Stimulated activated CD8-positive, alpha-beta memory T cell treated with anti-CD3 and anti-CD28 coated beads, Interleukin-4, amount 100 ng/mL, for 4 hours (primary cell): ENCODE measurements at places on chromosomes 11 and 22.

- no peak for DNase-seq
Observed at GRCh38 chr11:75338516-75339208, 12.8 kb downstream of the ARRB1 start.

- no peak for DNase-seq
Observed at GRCh38 chr11:117984476-117984875, 1.7 kb upstream of the IL10RA start.

- DNase-seq, result no peak
Observed at GRCh38 chr22:32480238-32480637, 5.6 kb downstream of the FBXO7 start.

DNA sequence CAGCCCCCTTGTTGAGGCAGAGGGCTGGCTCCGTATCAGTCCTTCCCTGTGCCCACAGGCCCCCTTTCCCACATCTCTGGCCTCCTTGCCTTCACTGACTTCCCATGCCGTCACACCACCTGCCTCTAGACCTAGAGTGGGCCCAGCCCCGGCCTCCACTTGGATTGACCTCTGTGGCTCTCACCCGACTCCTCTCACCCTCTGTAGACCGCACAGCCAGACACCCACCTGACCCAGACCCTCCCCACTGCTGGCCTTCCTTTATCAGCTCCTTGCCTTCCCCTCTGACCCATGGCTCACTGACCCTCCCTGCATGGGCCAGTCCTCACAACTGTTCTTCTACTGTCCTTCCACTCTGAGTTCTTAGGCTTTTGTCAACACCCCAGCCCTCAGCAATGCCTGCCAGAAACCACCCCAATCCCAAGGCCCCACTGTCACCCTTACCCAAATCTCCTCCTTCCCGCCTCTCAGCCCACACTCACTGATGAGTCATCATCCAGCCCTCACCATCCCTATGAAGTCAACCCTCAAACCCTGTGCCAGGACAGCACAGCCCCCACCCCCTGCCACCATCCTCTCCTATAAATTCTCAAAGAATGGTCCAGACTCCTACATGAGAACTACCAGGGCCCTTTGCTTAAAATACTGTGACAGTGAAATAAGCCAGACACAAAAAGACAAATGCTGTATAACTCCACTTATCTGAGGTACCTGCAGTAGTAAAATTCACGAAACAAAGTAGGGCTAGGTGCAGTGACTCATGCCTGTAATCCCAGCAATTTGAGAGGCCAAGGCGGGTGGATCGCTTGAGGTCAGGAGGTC is 53.4 kb downstream of the SCGB1A1 start:
- DNase-seq, result no peak

GRCh38 chr11:126603486-126603885 is 248.0 kb downstream of the ST3GAL4 start:
- DNase-seq, result no peak

DNA sequence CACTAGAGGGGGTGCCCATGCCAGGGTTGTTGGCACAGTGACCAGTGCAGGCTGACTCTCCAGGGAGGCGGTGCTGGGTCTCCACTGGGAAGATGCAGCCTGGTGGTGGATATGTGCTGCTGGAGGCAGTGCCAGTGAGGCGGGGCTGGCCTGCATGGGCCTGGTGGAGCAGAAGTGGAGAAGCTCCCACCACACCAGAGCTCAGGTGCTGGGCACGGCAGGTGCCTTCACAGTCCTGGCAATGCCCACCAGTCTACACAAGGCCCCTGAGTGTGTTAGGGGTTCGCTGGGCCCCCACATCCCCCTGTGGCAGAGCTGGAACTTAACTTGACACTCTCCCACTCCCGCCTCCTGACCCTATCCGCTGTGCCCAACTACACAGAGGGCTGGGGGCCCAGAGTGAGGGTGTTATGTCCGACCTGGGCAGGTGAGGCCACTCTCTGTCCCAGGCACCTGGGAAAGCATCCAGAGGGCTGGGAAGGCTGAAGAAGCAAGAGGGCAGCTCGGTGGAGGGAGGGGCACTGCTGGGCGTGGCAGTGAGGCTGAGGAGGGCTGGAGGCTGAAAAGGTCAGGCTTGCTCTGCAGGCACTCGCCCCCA is 102.4 kb upstream of the B3GAT1 start:
- no peak for DNase-seq

GRCh38 chr11:121586750-121587149 is 134.0 kb upstream of the SORL1-AS1 start:
- DNase-seq, result no peak

- no peak for DNase-seq
Observed at GRCh38 chr11:126930091-126930841, 70.3 kb downstream of the KIRREL3 start.

DNA sequence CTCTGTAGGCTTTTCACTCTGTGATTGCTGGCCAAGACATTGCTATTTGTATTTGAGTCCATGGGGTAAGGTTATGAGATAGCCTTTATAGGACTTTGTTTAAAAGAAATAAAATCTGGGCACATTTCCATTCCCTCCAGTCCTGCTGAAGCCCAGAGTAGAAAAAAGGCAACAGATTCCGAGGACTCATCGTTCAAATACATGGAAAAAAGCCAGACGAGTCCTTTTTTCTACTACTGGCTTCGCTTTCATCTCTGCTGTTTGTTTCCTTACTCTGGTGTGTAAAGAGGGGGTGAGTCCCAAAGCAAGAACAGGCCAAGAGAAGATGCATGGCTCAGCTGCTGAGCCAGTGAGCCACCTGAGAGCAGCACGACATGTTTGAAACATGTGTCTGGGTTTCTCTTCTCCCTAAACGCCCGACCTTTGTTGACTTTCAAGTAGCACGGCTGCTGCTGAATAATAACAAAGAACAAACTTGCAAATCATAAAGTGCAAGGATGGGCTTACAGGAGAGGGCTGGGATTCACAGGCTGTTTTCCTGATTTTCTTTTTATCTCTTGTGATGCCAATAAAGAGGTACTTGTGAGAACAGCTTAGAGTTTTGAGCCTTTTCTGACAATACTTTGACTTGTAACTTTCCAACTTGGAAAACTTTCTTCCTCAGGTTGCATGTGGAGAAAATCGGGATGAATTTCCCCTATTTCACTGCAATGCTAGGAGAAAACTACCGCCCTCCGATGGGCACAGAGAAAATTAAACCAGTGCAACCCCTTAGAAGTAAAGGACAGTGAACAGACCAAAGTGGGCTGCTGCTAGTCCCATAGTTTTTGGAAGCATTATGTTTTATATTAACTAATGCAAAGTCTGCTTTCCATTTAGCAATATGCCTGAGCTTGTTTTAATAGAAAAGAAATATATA is 195.2 kb upstream of the RAG2 start:
- DNase-seq, result no peak

DNA sequence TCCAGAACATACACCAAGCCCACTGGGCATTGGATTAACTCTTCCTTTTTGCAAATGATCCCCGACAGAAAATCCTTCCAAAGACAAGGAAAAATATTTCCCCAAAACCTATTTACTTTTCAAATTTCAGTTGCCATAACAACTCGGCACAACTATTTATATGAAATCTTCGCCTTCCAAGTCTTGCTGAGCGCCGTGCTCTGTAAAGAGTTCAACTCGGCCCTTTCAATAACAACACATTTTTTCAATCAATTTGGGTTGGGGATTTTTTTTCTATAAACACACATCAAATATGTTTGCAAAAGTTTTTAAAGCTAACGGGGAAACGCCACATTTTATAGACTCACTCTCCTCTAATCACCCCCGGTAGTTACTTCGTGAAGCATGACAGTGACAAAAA is 333.8 kb downstream of the MN1 start:
- no peak for DNase-seq

GRCh38 chr11:71311928-71312510 is 59.6 kb upstream of the SHANK2 start:
- no peak for DNase-seq

- no peak for DNase-seq
Observed at GRCh38 chr11:106695506-106695905, 322.8 kb downstream of the GUCY1A2 start.

- DNase-seq, result no peak
Observed at GRCh38 chr11:133600786-133601185, 68.5 kb upstream of the OPCML start.

DNA sequence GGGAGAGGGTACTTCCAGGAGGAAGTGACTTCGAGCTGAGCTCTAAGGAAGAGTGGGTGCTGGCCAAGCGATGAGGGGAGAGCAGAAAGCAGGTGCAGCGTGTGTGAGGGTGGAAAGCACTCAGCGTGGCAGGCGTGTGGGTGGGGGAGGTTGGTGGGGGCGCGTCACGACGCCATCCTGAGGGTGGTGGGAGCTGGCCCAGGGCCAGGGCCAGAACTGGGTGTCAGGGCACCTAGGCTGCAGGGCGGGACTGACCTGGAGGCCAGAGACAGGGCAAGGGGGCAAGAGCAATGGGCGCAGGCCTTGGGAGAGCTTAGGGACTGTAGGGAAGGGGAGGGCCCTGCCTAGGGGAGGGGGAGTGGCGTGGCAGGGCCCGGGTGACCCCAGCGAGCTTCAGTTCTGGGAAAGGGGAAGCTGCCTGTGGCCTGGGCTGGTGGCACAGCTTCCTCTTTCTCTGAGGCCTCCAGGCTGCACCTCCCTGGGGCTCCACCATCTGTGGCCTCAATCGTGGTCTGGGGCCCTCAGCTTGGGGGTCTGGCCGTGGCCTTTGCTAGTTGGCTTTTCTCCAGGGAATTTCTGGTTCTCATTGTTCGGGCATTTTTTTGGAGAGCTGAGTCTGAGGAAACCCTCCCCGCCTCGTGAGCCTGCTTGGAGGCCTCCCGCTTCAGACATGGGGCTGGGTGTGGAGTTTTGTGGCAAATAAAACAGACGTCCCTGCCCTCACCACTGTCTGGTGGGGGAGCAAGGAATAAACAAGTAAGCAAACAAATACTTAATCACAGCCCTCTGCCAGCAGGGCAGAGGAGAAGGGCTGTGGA is 8.9 kb downstream of the RELT start:
- no peak for DNase-seq
